ENCODE measurements at places on chromosomes 2 and 18.

DNA sequence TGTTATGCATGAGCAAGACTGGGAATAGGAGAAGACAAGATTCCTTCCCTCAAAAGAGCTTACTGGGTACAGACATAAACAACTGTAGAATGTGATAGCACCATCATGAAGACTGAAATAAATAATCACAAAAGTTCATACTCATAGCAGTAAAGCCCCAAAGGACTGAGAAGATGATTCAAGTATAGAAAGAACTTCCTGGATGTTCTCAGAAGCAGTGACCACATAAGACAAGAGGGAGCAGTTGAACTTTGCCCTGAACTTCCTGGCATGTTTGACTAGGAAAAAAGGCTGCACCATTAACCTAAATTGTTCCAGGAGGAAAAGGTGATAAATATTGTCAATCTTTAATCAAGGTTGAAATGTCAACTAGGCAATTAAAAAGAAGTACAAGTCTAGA is 57.8 kb upstream of the CCDC141 start:
- no peak for DNase-seq

DNA sequence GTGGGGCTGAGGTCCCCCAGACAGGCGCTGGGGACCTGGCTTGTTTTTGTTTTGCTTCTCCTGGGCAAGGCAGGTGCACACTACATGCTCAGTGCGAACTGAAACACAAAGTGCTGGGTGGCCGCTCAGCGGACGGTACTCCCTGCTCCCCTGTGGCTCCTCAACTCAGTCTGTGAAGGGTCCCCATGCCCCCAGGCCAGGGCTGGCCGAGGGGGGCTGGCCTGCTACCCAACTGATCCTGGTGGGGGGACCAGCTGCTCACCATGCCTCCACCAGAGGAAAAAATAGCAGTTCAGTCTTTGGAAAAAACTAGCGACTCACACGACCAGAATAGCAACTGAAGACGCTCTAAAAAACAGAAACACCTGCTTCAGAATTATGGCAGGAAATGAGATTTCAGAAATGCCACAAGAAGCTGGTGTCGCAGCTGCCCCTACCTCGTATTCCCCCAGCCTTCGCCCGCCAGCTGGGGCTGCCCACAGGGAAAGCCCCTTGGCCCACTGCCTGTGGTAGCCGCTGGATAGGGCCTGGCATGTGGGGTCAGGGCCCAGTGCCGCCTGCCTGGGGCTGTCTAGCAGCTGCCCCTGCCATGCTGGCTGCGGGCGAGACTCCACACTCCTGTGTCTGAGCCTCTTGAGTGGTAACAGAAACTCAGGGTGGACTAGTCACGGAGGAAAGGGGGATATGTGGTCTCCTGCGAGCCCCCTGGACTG is 43.7 kb downstream of the MEX3C start:
- no peak for DNase-seq

DNA sequence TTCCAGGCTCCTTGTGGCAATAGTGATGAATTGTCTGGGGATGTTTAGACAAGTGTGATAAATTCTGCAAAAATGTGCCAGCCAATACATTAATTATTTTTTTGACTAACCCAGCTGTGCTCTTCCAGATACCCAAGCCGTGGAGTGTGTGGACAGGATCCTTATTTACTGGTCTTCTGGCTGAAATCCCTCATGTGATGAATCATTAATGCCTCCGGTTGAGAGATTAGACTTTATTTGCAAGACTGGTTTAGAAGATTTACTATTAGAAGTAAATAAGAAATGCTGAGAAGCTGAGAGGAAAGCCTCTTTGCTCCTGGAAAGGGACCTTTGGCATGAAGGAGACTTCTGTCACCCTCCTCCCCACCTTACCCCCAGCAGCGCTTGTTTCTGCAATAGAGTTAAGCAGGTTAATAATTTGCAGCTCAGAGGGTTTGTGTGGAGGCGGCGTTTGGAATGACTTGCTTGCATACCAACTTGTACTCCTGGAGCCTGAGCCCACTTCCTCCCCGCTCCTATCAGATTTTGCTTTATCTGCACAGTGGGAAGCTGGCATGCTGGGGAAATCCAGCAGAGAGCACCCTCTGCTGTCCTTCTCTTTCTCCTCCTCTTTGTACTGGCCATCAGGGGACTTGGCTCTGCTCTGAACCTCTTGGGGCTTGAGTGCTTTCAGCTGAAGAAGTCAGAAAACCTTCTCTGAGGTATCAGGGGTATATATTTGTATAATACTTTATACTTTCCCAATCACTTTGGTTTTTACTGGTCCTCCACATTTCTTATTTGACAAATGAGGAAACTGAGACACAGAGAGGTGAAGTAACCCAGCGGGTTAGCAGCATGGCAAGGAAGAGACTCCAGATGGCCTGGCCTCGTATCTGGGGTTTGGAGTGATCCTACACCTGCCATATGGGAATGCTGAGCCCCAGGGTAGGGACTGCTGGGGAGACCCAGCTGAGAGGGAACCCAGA is 16.3 kb downstream of the SLC3A1 start:
- DNase-seq: peak; percentile 33

DNA sequence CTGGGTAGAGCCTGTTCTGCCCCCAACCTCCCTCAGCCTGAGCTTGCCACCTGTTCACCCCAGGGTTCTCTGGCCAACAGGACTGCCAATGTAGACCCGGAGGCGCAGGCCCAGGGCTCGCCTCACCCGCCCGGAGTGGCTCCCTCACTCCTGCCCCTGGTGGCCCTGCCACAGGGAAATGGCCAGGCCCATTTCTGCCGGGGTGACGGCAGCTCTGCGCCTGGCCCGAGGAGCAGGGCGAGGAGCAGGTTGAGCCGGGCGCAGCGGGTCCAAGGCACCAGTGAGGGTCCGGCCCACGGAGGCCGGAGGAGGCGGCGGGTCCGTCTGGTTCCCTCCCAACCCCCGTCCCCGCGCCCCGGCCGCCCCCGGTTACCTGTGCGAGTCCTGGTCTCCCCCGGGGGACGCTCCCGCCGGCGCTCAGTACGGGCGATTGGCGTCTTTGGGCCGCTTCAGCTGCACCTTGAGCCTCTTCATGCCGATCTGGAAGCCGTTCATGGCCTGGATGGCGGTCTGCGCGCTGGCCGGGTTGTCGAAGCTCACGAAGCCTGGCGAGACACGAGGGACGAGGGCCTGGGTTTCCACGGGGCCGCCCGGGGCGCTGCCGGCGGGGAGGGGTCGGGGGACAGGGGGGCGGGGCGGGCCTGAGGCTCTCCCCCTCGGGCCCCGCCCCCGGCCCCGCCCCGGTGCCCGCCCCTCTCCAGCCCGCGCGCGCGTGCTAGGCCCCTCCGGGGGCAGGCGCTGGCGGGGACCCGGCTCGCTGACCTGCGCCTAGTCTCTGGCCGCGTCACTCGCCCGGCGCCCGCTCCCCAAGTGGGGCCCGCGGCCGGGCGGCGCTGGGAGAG is 312.0 kb downstream of the CELF4 start:
- no peak for DNase-seq

GRCh38 chr2:136075476-136075875 is 42.5 kb downstream of the CXCR4 start:
- no peak for DNase-seq

GRCh38 chr2:117631152-117631945 is 183.1 kb upstream of the DDX18 start:
- DNase-seq: no peak

DNA sequence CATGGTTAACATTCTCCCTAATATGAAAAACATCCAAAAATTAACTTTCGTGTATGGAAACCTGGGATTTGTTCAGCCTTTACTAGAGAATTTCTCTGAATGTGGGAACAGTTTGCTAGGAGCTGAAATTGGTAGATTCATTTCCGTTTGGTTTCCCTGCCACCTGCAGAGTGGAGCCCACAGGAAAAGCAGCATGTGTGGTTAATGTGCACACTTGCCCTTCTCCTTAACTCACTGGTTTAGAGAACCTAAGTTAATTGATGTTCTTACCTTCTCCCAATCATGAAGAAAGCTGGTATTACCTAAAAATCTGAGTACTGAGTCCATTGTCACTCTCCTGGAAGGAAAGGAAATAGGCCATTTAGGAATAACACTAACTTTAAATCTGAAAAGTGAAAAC is 37.6 kb upstream of the ASXL3 start:
- DNase-seq: no peak

DNA sequence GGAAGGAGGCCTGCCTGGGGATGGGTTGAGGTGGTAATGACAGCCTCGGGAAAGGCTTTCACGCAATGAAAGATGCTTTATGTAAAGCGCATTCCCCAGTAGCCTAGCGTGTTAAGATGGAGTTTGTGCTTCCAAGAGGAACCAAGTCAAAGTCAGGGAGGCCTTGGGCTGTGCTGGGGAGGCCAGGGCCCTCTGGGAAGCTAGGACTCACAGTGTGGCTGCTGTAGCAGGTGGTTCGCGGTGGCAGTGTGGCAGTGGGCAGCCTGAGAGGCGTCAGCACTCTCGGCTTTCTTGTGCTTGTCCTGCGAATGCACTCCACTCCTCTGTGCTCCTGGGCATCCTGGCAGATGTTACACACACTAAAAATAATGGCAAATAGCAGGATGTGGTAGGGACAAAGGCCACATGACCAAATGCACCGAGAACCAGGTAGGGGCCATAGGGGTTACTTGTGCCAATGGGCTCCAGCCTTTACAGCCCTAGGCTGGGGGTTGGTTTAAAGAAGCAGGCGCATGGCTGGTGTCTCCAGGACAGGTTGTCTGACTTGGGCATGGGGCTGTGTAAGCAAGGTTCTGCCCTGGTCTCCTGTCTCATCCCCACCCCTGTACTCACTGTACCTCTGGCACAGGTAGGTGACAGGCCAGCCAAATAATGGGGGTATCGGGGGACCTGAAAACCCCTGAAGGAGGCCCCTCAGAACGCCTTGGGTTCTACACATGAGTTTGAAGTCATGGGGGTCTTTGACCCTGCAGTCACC is 154.4 kb upstream of the TWIST2 start:
- no peak for DNase-seq

DNA sequence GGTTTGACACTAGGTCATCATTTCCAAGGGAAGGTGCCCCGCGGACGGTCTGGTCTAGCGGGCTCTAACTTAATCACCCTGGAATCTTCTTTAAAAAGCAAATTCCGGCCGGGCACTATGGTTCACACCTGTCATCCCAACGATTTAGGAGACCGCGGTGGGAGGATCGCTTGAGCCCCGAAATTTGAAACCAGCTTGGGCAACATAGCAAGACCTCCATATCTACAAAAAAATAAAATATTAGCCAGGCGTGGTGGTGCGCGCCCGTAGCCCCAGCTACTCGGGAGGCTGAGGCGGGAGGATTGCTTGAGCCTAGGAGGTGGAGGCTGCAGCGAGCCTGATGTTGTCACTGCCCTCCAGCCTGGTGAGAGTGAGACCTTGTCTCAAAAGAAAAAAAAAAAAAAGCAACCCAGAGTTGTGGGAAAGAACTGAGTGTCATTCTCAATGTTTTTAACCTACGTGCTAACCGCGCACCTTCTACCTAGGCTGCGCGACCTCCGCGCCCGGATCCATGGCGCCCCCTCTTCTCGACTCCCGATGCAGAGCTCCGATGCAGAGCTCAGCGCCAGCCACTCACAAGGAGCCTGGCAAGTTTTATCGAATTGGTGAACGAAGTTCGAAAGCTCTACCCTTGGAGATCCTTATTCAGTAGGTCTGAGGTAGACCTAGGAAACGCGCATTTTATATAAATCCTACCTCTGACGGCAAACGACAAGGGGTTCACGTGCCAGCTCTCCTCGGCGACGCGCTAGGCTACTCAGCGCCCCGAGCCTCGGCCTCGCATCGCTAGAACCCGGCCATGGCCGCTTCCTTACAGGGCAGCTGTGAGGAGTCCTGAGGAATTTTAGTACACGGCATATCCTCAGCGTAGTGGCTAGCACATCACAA is 888 bp upstream of the TWSG1 start:
- no peak for DNase-seq

DNA sequence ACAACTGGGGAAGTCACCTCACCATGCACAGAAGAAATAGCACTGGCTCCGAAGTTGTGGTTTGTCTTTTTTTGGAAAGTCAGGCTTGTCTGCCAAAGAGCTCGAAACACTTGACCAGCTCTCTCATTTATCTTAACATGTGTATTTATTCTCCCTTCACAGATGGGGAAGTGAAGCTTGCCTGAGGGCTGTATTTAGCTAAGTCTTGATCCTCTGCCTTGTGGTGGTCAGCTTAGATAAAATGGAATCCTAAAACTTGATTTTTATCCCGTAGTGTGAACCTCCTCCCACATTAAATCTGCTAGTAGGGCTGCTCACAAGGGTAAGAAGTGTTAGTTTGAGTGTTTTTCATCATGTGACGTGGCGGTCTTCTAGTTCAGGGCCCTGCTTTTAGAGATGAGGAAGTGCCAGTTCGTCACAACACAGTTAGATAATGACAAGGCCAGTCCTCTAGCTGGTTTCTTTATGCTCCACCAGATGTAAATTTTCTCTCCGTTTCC is 89.7 kb downstream of the TMEM247 start:
- DNase-seq: peak; percentile 81

GRCh38 chr2:166831930-166832329 is 56.4 kb upstream of the XIRP2 start:
- DNase-seq: no peak

DNA sequence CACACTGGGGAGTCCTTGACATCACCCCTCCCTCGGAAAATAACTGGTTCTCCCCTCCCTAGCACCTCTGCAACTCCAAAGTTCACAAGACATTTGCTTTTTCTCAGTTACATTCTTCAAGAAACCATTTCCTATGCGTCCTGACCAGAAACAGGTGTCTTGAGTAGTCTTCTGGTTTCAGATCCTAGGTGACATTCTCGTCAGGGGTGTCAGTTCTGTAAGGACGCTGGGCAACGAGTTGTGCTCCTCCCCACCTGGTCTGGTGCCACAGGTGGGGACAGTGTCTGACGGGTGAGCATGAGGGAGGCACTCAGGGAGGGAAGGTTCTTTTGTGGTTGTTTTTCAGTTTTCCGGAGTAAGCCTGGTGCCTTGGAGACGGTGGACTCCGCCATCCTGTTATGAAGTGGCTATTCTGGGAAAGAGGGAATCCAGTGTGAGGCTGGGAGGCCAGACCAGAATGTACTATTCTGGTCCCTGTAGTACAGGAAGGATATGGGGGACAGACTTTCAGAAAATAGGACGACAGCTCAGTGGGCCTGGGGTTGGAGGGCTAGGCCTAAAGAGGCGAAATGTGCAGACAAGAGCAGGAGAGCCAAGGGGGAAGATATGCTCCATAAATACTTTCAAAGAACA is 50.6 kb downstream of the EPAS1 start:
- no peak for DNase-seq

- DNase-seq: no peak
Observed at GRCh38 chr2:67465623-67466022, 68.5 kb downstream of the ETAA1 start.

DNA sequence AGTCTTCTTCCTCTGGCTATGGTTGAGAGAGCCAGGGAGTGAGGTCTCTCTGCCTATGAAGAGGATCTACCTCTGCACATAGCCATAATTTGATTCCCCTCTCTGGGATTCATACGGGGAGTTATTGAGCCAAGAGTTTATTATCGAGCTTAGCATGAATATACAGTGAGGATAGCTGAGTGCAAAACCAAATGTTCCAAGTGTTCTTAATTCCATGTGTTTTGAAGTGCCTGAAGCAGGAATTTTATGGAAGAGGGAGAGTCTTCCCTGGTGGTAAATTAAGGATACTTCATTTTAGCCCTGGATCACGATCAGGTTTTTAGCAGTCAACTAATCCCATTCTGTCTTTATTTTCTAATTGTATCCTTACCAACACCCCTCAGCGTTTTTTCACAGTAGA is 270.6 kb downstream of the C1D start:
- DNase-seq: no peak

GRCh38 chr2:106990297-106990696 is 104.3 kb upstream of the ST6GAL2 start:
- no peak for DNase-seq
